ENCODE measurements at places on chromosomes 11 and 22.

- DNase-seq: no peak
Observed at GRCh38 chr11:98589967-98590366, 430.8 kb upstream of the CNTN5 start.

GRCh38 chr11:4642043-4642442 is 1.7 kb upstream of the OR51E1 start:
- no peak for DNase-seq

- DNase-seq: peak; percentile 15
Observed at GRCh38 chr11:112734207-112734606, 227.0 kb upstream of the NCAM1 start.

GRCh38 chr11:11440144-11440543 is 87.1 kb upstream of the CSNK2A3 start:
- no peak for DNase-seq

GRCh38 chr11:65576867-65577755 is 1.3 kb downstream of the EHBP1L1 start:
- peak; percentile 48 for DNase-seq

GRCh38 chr11:111310088-111310487 is 11.7 kb downstream of the POU2AF3 start:
- no peak for DNase-seq

DNA sequence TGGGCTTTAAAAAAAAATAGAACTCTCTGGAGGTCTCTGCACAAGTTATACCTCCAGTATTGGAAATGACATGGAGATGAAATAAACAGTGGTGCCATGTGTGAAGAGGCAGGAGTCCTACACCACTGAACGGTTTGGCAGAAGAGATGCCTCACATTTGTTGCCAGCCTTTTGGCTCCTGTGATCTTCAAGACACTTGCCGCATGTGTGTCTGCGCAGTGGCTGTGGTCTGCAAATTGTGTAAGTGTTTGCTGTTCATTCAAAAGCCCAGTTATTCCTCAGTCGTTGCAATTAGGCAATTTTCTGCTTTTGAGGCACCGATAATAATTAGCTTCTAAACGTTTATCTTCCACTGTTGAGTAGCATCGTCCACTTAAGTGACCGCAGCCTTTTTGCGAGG is 319.1 kb downstream of the BRD1 start:
- DNase-seq: no peak

- peak; percentile 92 for DNase-seq
Observed at GRCh38 chr11:6357222-6357621, 33.1 kb upstream of the SMPD1 start.

GRCh38 chr11:85809863-85810262 is 1.1 kb downstream of the SYTL2 start:
- no peak for DNase-seq

DNA sequence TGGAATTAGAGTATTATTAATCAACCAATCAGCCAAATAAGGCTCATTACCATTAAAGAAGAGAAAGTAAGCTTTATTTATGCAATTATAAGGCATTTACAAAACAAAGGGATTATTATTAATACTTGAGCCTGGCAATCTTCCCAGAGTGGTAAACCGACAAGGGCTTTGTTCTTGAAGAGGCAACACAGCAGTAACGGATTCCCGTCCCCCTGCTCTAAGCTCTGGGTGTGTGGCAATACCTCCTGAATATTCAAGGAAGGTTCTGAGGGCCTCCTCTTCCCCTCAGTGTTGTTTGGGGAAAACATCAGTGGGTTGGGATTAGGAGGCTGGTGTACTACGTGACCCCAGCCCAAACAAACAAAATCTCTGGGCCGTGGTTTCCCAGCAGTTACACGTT is 176.5 kb downstream of the TENM4 start:
- DNase-seq: no peak

DNA sequence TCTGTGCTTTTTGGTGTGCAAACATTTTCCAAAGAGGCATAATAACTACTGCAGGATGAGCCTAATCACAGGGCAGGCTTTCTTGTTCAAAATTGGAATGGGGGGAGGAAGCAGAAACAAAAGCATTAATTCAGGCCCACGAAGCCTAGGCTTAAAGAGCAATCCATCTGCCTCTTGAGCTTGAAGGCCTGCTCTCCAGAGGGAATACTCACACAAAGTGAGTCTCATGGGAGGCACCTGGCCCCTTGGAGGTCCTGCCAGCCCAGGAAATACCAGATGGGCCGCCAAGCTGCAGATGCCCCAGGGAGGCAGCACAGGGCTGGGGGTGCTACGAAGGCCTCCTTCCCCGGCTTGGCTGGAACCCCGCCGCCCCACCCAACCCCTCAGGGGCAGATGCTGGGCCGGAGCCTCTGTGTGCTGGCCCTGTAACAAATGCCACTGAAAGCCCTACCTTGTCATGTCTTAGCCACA is 39.3 kb upstream of the COMT start:
- DNase-seq: no peak

- DNase-seq: peak; percentile 16
Observed at GRCh38 chr11:64028398-64029115, 7.2 kb upstream of the FLRT1 start.

GRCh38 chr11:61429346-61429690 is 457 bp downstream of the CPSF7 start:
- peak; percentile 27 for DNase-seq

DNA sequence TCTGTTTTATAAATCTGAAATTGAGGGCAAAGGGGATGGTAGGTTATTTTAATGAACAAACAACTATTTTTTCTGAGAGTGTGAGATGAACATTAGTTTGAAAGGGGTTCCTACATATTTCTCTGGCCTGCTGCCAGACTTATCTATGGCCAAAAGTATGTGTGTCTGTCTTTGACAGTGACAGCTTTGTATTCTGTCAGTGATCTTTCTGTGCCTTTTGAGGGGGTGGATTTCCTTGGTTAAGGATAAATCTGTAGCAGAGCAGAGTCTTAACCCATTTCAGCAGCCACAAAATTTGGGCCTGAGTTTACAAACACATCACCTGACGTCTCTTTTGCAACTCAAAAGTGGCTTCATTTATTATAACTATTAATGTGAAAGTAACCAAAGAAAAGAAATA is 30.9 kb downstream of the ZFTA start:
- DNase-seq: no peak

GRCh38 chr11:45560913-45561281 is 104.5 kb downstream of the CHST1 start:
- DNase-seq: no peak

- DNase-seq: no peak
Observed at GRCh38 chr11:93718057-93718563, 23.2 kb downstream of the TAF1D start.

DNA sequence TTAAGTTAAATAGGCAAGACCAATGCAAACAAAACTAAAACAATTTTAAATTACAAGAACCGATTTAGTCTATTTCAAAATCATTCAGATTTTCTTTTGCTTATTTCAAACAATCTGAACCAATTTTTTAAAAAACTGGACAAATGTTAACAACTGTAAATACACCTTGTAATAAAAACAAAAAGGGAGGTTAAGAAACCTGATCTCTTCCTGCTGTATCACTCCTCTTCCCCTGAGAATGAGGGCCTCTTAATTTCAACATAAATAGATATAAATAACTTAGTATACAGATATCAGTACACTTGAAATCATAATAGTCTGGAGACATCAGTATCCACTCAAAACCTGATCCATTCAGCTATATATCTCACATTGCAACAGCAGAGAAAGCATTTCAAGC is 346.6 kb downstream of the TTC28 start:
- DNase-seq: no peak

DNA sequence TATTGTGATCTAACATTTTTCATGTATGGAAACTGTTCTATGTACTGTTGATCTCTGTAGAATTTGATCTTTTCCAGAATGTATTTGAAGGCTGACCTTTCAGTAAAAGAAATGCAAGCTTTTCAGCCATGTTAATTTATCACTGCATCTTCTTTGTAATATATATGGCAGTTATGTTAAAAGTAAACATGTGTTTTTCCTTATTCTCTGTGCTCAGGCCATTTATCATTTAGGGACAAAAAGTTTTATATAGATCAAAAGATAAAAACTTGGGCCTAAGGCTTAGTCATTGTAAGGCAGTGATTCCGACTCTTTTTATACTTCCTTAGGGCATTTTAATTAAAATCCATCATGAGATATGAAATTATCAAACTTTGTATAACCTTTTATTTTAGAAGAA is 48.7 kb downstream of the KDM2A start:
- DNase-seq: no peak

DNA sequence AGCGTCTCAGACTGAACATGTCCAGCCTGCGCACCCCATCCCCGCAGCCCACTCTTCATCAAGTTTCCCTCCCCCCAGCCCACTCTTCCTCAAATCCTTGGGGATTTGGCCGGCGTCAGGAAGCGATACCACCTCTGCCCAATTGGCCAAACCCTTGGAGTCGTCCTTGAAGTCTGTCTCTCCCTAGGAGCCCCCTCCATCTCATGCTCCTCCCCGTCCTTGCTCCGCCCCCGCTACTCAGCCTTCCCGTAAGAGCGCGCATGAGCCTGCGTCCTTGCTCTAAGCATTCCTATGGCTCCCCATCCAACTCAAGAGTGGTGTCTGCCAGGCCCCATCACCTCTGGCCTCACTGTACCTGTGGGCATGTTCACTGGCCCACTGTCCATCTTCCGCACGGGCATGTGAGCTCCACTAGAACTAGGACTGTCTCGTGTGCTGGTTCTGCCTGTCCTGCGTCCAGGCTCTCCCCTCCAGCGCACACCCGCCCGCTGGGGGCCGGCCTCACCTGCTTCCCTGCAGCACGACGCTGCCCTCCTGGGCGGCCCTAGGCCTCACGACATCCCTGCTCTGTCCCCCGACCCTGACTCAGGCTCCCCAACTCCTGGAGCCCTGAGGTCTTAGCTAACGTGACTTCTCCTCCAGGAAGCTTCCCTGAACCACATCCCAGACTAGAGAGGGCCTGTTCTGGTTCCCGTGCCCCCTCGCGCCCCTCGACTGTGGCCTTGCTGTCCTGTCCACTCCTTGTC is 30.5 kb upstream of the TTLL12 start:
- no peak for DNase-seq

DNA sequence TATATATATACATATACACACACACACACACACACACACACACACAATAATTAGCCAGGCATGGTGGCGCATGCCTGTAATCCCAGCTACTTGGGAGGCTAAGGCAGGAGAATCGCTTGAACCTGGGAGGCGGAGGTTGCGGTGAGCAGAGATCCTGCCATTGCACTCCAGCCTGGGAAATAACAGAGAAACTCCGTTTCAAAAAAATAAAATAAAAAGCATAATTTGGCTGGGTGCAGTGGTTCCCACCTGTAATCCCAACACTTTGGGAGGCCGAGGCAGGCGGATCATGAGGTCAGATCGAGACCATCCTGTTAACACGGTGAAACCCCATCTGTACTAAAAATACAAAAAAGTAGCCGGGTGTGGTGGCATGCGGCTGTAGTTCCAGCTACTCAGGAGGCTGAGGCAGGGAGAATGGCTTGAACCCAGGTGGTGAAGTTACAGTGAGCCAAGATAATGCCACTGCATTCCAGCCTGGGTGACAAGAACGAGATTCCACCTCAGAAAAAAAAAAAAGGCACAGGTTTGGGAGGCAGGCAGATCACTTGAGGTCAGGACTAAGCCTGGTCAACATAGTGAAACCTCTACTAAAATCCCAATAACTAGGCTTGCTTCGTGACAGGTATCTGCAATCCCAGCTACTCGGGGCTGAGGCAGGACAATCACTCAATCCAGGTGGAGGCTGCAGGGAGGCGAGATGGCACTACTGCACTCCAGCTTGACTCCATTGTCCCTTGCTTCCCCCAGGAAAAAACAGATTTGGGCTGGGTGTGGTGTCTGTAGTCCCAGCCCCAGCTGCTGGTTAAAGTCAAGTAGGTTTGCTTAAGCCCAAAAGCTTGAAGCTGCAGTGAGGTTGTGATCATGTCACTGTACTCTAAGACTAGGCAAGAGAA is 11.8 kb upstream of the WDR74 start:
- no peak for DNase-seq

GRCh38 chr11:127203490-127203889 is 202.9 kb upstream of the KIRREL3 start:
- no peak for DNase-seq

GRCh38 chr11:110338684-110339083 is 42.3 kb upstream of the RDX start:
- no peak for DNase-seq

DNA sequence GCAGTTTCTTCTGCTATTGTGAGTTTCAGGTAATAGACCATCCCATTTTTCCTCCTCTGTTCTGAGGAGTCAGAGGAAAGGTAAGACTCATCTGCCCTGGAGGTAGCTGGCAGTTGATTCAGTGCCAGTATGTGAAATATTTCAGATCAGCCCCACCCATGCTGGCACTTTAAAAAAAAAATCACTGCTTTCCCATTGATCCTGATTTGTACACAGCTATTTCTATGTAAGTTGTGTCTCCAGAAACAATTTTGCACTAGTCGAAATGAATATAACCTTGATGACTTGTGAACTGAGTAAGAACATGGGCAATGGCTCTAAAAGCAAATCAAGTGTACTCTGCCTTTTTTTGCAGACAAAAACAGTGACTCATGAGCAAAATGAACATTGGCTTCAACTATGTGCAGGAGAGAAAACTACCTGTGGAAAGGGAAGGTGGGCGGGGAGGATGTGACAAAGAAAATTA is 82.0 kb upstream of the OR5AK2 start:
- no peak for DNase-seq

DNA sequence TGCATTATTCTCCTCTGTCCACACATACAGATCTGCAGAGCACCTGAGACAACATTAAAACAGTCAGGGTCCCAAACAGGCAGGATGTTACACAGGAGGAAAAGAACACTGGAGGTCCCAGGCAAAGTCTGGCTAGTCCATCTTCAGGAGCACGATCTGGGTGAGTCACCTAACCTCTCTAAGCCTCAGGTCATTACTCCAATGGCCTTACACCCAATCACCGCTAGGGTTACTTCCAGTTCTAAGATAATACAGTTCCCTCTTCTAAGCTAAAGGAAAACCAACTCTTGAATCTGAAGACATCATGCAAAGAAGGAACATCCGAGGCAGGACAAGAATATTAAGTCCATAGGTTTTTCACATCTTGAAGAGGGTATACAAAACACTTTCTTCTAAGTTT is 24.5 kb downstream of the ASCC2 start:
- no peak for DNase-seq
